ENCODE measurements at places on chromosomes 4 and X.

GRCh38 chrX:56793112-56793430 is 64.0 kb downstream of the NBDY start:
- DNase-seq, result no peak

DNA sequence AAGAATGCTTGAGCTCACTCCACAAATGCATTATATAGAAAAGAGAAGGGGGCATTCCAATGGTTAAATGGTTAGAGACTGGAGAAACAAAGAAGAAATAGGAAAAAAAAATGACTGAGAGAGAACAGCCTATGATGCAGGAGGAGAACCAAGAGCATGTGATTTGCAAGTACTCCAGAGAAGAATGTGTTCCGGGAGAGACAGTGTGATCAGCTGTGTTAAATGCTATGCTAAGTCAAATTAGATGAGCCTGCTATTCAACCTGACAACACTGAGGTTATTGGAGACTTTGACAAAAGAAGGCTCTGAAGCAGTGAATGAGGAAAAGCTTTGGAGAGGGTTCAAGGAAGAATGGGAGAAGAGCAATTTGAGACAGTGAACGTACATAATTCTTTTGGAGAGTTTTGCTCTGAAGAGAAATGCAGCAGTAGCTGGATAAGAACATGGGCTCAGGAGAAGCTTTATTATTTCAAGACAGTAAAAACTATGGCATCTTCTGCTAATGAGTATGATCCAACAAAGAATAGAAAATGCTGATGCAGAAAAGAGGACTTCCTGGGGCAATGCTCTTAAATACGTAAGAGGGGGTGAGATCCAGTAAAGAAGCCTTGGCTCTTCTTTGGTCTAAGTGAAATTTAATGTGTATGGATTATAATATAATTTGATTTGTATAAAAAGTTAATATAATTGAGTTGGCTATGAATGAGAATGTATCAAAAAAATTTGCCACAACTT is 66.3 kb downstream of the PPP3CA start:
- no peak for DNase-seq

- no peak for DNase-seq
These were observed 148.5 kb downstream of the DHRSX start for GRCh38 chrX:2351999-2352995.

GRCh38 chr4:157221895-157222770 is 1.6 kb downstream of the GRIA2 start:
- DNase-seq, result no peak

- DNase-seq, result no peak
These were observed 105.8 kb downstream of the FAM53A start for GRCh38 chr4:1578251-1578773.

GRCh38 chr4:113849771-113850170 is 88.2 kb upstream of the CAMK2D start:
- DNase-seq, result no peak

DNA sequence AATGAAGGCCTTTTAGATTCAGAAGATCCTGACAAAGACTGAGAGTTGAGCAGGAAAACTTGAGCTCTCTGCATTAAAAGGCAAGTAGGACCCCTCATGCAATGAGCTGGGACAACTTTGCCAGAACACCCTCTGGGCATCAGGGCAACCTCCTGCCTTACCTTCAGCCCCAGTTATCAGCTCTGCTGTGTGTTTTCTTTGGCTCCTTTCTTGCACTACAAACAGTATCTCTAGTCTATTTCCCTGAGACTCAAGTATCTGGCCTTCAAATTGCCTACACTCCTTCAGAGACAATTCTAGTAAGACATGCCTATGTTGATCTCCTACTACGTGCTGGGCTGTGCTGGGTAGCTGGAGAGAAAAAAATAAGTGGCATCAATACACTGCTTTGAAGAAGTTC is 192.2 kb downstream of the MID1IP1 start:
- no peak for DNase-seq

GRCh38 chr4:12949719-12950490 is 534.2 kb downstream of the RAB28 start:
- DNase-seq, result no peak

DNA sequence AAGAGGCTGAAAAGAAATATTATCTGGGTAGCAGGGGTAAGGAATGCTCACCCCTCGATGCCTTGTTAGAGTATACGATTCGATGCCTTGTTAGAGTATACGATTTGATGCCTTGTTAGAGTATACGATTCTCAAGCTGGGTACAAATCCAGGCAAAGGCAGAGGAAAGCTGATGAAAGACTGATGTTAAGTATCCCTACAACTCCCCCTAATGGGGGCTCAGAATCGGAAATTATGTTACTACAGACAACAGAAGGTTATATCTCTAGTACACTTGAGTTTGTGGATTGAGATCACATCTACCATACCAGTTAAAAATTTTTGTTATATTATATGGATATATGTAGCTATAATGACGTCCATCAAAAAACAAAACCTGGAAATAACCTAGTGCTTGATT is 4.8 kb downstream of the LRRC66 start:
- DNase-seq, result no peak

DNA sequence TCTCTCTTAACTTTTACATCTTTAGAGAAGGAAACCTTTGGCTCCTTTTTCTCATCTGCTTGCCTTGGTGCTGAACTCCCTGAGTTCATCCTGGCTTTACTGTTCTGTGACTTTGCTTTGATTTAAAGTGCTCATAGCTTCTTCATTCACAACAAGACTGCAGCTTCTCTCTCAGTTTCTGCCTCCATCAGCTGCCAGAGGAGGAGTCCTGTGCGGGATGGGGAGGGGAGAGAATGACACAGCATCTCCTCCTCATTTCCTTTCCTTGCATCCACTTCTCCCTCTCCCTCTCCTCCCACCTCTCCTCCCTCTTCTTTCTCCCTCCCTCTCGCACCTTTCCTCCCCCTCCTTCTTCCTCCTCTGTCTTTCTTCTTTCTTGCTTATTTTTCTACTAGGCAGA is 42.0 kb downstream of the CBLL2 start:
- no peak for DNase-seq

DNA sequence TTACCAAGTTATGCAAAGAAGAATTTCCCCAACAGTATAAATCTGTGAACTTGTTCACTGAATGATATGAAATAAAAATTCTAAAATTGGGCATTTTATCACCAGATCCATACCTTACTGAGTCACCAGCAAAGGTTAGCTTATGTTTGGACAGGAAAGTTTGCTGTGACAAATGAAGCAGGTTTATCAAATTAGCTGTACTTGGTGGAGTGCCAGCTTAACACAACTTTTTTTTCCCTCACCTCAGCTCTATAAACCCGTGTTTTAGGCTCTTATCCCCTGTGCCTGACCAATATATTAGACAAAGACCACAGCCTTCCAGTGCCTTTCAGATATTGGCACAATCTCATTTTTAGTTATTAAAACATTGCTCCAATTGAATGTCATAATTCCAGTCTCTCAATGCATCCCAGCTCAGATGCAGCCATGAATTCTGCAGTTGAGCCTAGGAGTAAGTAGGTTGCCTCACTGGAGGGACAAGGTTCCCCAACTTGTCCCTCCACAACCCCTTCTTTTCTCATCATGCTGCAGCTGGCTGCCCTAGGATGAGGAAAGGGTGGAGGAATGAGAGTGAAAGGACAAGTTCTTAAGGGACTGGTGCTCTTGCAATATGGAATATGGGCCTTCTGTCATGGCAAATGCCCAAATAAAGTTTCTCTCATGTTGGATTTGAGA is 27.0 kb upstream of the PDGFC start:
- DNase-seq, result no peak

DNA sequence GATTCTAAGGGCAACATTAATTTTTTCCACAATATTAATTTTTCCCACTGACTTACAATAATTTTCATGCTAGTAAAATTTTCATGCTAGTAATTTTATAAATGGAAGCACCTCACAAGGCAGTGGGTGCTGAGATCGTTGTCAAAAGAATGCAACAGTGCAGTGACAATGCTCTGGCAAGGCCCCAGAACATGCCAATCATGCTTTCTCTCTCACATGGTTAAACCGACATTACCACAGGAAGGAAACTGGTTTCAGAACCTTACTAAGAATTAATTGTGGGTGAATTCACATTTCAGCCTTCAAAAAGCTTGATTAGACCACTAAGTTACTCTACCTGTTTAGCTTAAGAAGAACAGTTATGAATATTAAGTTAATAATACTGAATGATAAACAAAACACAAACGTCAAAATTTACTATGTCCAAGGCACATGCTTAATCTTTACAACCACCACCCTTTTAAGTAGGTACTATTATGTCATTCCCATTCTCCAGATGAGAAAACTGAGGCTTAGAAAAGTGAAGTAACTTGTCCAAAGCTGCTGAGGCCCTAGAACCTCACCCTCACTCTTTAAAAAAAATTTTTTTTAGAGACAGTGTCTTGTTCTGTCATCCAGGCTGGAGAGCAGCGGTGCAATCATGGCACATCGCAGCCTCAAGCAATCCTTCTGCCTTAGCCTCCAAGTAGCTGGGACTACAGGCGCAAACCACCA is 10.0 kb upstream of the OPHN1 start:
- DNase-seq, result peak; percentile 17

GRCh38 chr4:10384974-10385373 is 72.3 kb downstream of the ZNF518B start:
- DNase-seq, result no peak

DNA sequence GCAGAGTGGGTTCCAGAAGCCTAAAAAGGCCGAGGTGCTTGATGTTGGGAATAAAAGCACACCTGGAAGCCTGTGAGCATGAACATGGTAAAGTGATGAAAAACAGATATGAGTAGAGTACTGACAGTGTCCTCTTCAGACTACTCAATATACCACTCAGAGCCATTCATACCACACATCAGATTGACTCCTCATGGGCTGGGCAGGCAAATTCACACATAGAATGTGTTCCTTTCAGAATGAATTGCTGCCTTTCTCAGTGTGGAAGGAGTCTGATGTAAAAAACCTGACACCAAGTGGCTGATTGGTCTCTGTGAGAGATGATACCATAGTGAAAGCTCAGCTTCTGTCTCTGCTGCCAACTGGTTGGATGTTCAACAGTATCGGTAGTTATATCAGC is 442.7 kb downstream of the RAPGEF2 start:
- DNase-seq, result no peak

DNA sequence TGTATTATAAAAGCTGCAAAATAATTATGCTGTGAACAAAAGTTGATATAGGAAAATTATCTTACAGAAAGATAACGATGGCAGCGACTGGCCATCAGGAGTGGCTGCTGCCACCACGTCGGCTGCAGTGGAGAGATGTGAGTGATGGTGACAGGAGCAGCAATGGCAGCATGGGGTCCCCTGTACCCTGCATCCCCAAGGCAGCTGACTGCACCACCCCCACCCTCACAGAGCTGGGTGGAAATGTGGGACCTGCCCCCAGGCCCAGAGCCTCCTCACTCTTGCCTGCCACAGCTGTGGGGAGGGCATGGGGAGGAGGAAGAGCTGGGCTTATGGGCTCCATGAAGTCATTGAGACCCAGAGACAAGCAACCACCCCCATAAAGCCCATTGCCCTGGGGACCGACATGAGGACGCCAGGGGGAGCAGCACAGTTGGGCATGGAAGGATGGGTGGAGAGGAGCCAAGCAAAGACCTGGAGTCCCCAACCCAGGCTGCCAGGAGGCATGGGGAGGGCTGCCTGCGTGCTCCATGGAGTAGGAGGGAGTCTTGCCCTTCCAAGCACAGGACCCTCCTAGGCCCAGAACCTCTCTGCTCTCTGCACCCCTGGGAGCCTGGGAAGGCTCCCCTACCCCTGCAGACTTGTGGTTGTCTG is 1090.5 kb downstream of the PCDH18 start:
- no peak for DNase-seq

GRCh38 chrX:69323786-69324720 is 158.8 kb upstream of the PJA1 start:
- DNase-seq, result no peak

DNA sequence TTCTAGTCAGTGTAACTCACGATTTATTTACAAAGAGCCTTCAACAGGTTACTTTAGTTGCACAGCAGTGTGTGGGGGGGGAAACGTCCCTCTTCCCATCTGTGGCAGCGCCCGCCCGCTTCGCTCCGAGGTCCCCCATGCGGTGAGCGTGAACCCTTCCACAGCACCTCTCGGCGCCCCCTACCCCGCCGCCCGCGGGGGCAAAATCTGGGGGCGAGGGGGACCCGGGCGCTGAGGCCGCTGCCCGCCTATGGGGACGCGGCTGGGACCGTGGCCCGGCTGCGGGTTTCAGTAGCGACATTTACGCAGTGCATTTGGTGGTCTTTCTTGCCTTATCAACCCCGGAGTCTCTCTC is 6.4 kb downstream of the NKX6-1 start:
- no peak for DNase-seq

DNA sequence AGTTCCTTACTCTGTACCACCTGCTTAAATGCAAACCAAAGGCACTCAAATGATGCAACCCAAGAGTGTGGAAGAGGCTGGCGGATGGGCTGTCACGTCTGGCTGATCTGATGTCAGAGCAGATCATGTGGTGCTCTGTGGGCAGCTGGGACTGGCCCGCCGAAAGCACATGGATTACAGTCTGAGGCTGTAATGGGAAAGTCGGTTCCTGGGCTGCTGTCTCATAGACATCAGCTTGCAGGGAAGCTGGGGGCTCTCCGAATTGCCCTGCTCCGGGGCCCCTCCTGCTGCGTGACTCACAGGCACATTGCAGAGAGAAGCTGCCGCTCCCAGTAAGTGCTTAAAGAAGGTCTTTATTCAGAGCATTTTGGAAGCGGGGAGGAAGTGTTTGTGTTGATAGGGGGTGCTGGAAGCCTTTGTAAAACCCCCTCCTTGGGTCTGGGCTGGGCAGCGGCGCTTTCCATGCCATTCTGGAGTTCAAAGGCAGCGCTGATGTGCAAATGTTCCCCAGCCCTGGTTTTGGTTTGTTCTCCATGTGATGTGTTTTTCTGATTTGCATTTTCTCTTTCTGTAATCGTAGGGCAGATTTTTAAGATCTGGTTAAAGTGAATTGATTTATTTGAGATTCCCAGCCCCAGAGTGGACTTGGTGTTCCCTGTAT is 181.1 kb downstream of the LARP7 start:
- peak; percentile 6 for DNase-seq

All from CD4-positive, alpha-beta T cell treated with Interleukin-1 beta for 1 hour (primary cell).